Activated T-cell treated with anti-CD3 and anti-CD28 coated beads, Interleukin-2, amount 50 U/mL, for 72 hours (primary cell): ENCODE measurements at places on chromosomes 5 and 9.

DNA sequence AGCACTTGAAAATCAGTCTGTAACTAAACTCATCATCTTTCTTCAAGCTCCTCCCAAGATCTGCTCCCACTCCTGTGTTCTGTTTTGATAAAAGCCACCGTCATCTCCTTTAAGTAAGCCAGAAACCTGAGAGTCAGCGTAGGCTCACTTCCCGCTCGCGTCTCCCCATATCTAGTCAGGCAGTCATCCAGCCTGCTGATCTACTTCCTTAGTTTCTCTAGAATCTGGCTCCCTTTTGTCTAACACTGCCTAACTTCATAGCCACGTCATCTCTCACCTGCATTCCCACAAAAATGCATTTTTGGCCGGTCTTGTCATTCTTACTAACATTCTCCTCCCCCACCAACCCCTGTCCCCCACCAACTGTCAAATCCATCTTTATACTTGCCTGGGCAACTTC lies 3.0 kb upstream of the TJP2 start:
- peak overlapping the region; percentile 18 for H3K4me3 ChIP-seq
- DNase-seq: no peak
- H3K27me3 ChIP-seq: peaks cover 40% of the 10 kb centered on the region
- no peaks in the 10 kb centered on the region for H3K36me3 ChIP-seq

DNA sequence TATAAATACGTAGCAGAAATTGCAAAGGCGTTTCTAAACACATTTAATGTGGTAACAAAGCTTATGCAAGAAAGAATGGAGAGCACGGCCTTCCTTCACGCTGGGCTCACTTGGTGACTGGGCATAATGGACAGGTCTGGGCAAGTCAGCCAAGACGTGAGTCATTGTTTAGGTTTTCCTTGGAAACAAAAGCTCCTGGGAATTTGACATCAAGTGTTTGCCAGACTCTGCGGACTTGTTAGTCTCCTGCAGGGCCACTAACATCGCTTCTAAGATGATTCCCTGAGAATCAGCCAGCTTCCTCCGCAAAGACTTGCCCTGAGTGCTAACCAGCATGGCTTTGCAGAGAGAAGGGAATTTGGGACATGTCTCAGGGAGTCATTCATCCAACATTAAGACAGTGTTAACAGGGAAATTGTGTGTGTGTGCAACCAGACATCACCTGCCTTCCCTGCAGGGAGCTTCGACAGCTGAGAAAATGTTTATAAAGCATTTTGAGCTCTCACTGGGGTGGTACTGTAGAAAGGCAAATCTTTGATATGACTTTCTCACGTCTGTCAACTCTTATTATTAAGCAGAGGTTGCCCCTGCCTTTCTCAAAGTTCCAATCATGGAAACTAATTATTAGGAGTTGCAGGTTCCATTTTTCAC lies 182.5 kb downstream of the NTRK2 start:
- no peak overlapping the region for H3K4me3 ChIP-seq
- H3K36me3 ChIP-seq: no peaks in the 10 kb centered on the region
- peaks cover 7% of the 10 kb centered on the region for H3K27me3 ChIP-seq
- H3K4me1 ChIP-seq: no peaks in the 10 kb centered on the region
- no peak overlapping the region for H3K27ac ChIP-seq
- no peak for DNase-seq

DNA sequence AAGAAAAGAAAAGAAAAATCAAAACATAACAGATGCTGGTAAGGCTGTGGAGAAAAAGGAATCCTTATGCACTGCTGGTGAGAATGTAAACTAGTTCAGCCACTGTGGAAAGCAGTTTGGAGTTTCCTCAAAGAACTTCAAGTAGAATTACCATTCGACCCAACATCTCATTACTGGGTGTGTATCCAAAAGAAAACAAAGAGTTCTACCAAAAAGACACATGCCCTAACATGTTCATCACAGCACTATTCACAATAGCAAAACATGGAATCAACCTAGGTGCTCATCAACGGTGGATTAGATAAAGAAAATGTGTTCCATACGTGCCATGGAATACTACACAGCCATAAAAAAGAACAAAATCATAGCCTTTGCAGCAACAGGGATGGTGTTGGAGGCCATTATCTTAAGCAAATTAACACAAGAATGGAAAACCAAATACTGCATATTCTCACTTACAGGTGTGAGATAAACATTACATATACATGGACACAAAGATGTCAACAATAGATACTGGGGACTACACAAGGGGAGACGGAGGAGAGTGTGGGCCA lies 63.4 kb downstream of the PDE6A start:
- H3K27ac ChIP-seq: no peak overlapping the region
- H3K4me3 ChIP-seq: no peak overlapping the region
- no peak for DNase-seq
- H3K4me1 ChIP-seq: no peaks in the 10 kb centered on the region
- H3K36me3 ChIP-seq: no peaks in the 10 kb centered on the region
- H3K27me3 ChIP-seq: no peaks in the 10 kb centered on the region

DNA sequence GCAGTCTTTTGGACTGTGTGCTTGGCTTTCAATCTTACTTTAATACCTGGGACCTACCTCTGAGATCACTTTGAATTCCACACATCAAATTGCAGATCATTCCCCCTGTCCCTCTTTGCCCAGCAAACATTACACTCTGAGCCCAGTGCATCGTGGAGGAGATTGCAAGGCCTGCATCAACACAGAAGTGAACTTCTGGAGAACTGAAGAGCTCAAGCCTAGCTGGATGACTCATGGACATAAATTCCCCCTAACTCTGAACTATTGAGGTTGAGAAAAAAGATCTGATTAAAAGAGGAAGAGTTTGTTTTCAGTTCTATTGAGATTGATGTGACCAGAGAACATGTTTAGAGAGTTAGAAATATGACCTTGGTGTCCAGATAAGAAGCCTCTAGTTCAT lies 316.0 kb upstream of the DMAC1 start:
- peak overlapping the region; percentile 67 for H3K4me3 ChIP-seq
- peak; percentile 23 for DNase-seq
- H3K27ac ChIP-seq: peak overlapping the region; percentile 69
- peaks cover 28% of the 10 kb centered on the region for H3K4me1 ChIP-seq
- no peaks in the 10 kb centered on the region for H3K36me3 ChIP-seq

- H3K36me3 ChIP-seq: no peaks in the 10 kb centered on the region
- no peaks in the 10 kb centered on the region for H3K4me1 ChIP-seq
- peaks cover 22% of the 10 kb centered on the region for H3K27me3 ChIP-seq
- DNase-seq: no peak
- H3K4me3 ChIP-seq: no peak overlapping the region
Measured at GRCh38 chr9:126162611-126163381, 163.8 kb upstream of the MVB12B start.

- H3K36me3 ChIP-seq: peaks cover 3% of the 10 kb centered on the region
- no peak overlapping the region for H3K4me3 ChIP-seq
- DNase-seq: no peak
- H3K4me1 ChIP-seq: no peaks in the 10 kb centered on the region
- no peaks in the 10 kb centered on the region for H3K27me3 ChIP-seq
Measured at GRCh38 chr9:123049589-123050222, 16.2 kb downstream of the GPR21 start.
